ENCODE measurements at places on chromosomes 13 and 19.

GRCh38 chr13:47332149-47332548, 435.3 kb upstream of the HTR2A start:
- no peak for DNase-seq
- no peaks in the 10 kb centered on the region for H3K27me3 ChIP-seq

DNA sequence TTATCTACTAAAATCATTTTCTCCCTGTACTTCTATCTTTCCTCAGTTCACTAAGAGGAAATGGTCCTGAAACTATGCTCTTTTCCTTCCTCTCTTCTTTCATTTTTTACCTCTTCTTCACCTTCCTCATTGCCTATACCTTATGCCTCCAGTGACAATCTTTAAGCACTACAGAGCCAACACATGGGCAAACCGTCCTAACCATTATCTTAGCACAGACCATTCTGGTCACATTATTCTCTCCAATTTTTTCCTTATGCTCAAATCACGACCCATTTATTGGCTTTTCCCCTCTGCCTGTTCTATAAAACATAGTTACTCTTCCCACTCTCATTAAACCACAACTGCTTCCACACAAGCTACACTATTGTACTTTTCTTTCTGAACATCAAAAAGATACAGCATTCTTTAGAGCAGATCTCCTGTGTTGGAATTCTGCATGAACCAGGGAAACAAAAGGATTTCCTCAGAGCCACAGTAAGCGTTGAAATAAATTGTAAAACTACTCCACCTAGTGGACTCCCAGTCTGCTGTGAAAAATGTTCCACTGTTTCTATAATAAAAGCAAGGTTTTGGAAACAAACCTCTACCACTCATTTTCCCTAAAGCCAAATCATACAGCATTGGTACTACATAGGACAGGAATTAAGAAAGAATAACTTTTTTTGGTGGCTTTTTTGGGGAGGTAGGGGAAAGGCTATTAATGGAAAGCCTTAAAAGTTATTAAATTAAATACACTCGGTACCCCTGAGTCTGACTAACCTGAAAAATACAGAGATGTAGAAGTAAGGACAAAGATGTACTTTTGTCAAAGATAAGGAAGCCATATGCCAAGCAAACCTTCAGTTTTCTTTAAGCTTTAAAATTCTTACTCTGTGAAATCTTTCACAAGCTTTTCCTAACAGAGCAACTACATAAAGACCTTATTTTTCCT, 19.5 kb downstream of the NUFIP1 start:
- peak overlapping the region; percentile 1 for H3K27ac ChIP-seq
- H3K4me1 ChIP-seq = no peaks in the 10 kb centered on the region
- H3K27me3 ChIP-seq = no peaks in the 10 kb centered on the region

GRCh38 chr19:1217366-1217765, 11.8 kb downstream of the STK11 start:
- H3K27ac ChIP-seq = 0 out of 2 replicates have a peak overlapping the region, but pooled peaks have one; percentile 90
- DNase-seq = no peak
- peaks cover 18% of the 10 kb centered on the region for H3K36me3 ChIP-seq
- peaks cover 39% of the 10 kb centered on the region for H3K4me1 ChIP-seq
- no peaks in the 10 kb centered on the region for H3K27me3 ChIP-seq
- H3K4me3 ChIP-seq = no peak overlapping the region

DNA sequence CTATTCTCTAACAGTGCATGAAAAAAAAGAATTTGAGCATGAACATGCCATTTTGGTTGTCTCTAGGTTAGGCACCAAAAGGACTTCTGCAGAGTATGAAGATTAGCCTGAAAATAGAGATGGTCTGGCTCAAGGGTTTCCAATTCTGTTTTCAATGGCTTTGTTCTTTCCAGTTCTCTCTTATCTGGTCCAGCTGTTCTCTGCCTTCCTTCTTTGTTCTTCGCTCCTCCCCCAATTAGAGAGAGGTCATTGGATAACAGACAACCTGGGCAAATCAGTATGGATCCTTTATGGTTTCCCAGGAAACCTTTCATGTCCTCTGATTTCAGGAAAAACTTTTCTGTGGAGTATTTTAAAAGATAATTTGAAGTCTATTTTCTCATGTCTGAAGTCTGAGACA, 623.4 kb downstream of the PCDH17 start:
- no peak for DNase-seq
- no peak overlapping the region for H3K4me3 ChIP-seq
- H3K27me3 ChIP-seq = no peaks in the 10 kb centered on the region
- H3K36me3 ChIP-seq = no peaks in the 10 kb centered on the region
- no peak overlapping the region for H3K27ac ChIP-seq

DNA sequence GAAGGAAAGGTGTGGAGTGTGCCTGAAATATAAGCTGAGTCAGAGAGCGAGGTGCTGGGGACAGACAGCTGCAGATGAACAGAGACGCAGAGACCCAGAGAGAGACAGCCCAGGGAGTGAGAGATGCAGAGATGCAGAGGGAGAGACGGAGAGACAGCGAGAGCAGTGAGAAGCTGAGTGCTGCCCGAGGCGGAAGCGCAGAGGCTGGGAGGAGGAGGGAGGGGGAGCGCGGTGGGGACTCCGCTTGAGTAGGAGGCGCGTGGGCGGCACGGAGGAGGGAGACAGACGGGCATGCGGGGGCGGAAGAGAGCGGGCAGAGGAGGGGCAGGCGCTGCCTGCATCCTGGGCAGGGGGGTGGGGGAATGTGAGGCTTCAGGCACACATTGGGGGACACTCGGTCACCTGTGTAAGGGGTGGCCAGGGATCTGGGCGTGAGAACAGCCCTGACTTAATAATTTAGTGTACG, 25.7 kb downstream of the SLC8A2 start:
- peak; percentile 89 for DNase-seq
- no peak overlapping the region for H3K4me3 ChIP-seq
- no peaks in the 10 kb centered on the region for H3K27me3 ChIP-seq
- H3K36me3 ChIP-seq = no peaks in the 10 kb centered on the region
- peaks cover 9% of the 10 kb centered on the region for H3K4me1 ChIP-seq

Measured in SK-N-SH (cell line).